ENCODE measurements at places on chromosomes 16 and 17.

GRCh38 chr16:9082422-9082821, 9.0 kb upstream of the HAPSTR1 start:
- no peak for DNase-seq

GRCh38 chr17:8659758-8660410, 29.4 kb upstream of the MYH10 start:
- no peak for DNase-seq

DNA sequence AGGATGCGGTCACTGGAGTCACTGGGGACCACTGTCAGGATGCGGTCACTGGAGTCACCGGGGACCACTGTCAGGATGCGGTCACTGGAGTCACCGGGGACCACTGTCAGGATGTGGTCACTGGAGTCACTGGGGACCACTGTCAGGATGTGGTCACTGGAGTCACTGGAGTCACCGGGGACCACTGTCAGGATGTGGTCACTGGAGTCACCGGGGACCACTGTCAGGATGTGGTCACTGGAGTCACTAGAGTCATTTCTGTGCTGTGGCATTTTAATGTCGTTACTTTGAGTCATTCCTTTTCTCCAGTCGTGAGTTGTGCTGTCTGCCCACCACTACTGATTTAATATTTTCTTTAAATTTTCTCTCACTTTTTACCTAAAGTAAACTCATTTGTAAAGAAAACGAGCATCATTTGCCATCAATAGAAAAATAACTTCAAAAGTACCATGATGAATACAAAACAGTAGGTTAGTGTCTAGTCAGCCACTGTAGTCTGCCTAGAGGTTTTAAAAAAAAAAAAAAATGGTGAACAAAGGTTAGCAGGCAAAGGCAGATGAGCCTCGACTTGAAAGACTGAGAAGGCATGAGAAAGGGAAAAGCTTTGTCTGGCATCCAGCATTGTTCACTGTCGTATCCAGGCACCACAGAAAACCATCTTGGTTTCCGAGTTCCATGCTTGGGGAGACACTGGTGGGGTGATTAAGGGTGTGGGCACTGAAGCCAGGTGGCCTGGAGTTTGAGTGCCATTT, 346.6 kb downstream of the SNX29 start:
- DNase-seq: peak; percentile 37

DNA sequence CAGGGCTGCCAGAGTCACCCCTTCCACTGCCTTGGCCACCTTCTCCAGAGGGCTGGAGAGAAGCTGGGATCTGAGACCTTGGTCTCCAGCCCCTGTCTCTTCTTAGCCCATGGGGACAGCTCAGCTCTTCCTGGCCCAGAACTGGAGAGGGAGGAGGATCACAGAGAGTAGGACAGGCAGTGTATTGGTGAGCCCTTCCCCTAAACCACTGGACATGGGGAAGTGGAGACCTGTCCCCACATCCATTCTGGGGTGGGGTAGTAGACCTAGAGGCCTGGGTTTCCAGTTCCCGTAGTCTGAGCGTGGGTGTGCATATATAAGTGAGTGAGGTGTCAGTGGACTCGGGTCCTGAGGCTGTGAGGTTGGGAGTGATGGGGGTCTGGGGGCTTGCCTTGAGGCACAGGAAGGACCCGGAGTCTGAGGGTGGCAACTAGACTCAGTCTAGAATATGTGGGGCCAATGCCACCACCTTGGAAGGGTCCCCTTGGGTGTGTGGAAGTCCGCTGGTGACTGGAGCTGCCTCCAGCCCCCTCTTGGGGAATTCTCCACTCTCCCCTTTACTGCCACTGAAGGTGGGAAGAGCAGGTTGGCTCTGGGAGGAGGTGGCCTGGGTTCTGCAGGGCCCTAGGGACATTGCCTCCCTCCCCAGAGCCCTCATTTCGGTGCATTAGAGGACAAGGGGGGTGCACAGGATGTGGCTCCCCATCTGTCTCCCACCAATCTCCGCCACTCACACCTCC, 19.9 kb downstream of the GJD3 start:
- DNase-seq: no peak

GRCh38 chr16:80689487-80689886, 114.9 kb downstream of the CDYL2 start:
- DNase-seq: no peak

DNA sequence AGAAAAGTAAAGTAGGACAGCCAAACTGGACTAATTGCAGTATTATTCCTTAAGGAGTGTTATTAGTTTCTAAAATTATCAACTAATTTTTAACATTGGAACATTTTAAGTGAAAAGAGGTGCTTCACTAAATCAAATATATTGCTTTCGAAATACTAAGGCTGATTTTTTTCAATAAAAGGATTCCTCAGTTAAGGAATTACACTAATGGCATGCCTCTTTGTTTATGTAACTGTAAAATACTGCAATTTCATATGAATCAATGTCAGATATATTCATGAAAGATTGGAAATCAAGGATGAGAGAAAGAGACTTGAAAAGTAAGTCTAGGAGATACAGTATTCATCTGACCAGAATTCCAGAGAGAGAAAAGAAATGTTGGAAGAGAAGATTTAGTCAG, 129.8 kb downstream of the TANC2 start:
- no peak for DNase-seq

GRCh38 chr17:7572338-7572587, 7.2 kb upstream of the CD68 start:
- no peak for DNase-seq

DNA sequence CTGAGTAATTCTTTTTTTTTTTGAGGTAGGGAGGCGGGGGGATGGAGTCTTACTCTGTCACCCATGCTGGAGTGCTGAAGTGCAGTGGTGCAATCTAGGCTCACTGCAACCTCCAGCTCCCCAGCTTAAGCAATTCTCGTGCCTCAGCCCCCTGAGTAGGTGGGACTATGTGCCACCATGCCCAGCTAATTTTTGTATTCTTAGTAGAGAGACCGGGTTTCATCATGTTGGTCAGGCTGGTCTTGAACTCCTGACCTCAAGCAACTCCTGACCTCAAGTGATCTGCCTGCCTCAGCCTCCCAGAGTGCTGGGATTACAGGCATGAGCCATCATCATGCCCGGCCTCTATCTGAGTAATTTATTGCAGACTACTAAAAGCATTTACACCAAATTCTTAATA, 19.4 kb downstream of the KPNB1 start:
- no peak for DNase-seq

- DNase-seq: no peak
These were observed 4.7 kb downstream of the CORO7 start for GRCh38 chr16:4411684-4412083.

GRCh38 chr17:27430882-27431491, 25.3 kb upstream of the KSR1 start:
- no peak for DNase-seq

DNA sequence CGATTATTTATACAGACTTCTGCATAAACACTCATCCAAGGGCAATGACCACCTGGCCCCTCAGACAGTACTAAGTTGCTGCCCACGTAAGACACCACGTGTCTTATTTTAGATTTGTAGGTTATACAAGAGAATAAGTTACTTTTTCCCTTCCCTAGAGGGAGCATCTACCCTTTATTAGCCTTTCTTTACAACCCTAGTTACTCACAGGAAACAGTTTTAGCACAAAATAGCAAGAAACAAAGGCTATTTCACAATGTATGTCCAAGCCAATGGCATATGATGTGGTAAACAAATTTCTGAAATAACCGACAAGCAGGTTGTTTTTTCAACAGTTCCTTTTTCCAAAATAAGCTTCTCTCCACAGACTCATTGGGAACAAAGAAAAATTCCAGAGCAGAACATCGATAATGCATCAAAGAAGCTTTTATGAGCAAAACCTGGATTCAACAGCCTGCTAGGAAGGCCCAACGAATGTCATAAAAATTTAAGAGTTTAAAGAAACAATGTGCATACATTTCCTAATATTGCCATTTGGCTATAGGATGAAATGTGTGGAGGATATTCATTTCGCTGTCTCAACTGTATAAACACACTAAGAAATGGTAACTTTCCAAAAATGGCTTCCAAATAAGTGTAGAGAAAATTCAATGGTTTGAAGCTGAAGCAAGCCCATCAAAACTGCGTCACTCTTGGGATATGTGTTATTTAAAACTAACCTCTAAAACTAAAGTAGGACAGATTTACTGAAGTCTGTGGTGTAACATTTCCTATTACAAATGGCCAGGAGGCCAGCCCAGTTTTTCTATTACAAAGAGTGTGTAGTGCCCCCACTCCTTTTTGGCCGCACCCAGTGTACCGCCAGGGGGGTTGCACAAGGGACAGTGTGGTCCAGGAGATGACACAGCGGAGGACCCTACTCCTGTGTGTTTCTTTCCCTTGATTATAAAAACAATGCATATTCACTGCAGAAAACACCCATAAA, 50.4 kb upstream of the ERN1 start:
- DNase-seq: no peak

DNA sequence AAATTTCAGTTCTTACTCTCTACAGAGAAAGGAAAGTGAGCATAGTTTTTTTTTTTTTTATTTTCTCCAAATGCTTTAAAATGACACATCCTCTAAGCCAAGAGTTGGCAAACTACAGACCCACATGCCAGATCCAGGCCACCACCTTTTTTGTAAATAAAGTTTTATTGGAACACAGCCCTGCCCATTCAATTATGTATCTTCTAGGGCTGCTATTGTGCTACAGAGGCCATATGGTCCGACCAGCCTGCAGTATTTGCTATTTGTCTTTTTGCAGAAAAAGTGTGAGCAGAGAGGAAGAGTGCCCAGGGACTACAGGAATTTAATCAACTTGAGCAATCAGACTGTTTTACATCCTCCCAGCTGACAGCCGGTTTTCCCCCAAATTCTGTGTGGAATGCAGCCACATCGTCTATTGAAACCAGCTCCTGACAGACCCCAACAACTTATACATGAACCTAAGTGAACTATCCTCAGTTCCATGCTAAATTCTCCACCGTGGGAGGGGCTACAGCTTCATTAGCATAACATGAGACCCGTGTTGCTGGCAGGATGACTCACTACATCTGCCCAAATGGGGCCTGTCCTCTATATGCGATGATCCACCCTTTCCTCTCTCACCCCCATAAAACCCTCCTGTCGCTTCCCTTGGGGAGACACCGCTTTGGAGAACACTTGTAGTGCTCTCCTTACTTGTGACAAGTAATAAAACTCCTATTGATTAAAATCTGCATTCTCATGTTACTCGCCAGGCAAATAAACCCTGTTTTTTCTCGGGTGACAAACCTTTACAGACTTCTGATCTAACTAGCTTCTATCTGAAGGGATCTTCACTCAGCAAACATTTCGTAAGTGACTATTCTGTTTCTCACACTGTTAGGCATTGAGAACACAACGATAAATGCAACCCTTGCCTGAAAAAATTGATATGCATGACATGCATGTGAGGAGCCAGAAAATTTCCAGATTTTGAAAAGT, 149.4 kb upstream of the HS3ST3A1 start:
- no peak for DNase-seq

- peak; percentile 83 for DNase-seq
These were observed 3.3 kb upstream of the CDK5R1 start for GRCh38 chr17:32483451-32484019.

- no peak for DNase-seq
These were observed 39.0 kb downstream of the MRM1 start for GRCh38 chr17:36640346-36640745.

- no peak for DNase-seq
These were observed 6.3 kb downstream of the CACNG1 start for GRCh38 chr17:67050471-67051154.

GRCh38 chr16:88131256-88131655, 180.0 kb downstream of the BANP start:
- no peak for DNase-seq

- no peak for DNase-seq
These were observed 17.7 kb downstream of the ANKRD11 start for GRCh38 chr16:89472711-89473075.

- DNase-seq: no peak
These were observed 20.1 kb upstream of the HYDIN start for GRCh38 chr16:71250461-71251235.

DNA sequence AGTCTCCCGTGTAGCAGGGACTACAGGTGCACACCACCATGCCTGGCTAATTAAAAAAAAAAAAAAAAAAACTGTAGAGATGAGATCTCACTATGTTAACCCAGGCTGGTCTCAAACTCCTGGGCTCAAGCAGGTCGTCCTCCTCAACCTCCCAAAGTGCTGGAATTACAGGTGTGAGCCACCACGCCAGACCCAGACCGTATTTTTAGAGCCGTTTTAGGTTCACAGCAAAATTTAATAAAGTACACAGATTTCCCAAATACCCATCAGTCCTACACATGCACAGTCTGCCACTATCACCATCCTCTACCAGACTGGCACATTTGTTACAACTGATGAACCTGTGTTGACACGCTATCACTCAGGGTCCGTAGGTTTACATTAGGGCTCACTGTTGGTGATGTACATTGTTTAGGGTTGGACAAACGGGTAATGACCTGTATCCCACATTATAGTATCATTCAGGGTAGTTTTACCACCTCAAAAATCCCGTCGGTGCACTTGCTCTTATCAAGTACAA, 10.4 kb downstream of the HS3ST3B1 start:
- no peak for DNase-seq

DNA sequence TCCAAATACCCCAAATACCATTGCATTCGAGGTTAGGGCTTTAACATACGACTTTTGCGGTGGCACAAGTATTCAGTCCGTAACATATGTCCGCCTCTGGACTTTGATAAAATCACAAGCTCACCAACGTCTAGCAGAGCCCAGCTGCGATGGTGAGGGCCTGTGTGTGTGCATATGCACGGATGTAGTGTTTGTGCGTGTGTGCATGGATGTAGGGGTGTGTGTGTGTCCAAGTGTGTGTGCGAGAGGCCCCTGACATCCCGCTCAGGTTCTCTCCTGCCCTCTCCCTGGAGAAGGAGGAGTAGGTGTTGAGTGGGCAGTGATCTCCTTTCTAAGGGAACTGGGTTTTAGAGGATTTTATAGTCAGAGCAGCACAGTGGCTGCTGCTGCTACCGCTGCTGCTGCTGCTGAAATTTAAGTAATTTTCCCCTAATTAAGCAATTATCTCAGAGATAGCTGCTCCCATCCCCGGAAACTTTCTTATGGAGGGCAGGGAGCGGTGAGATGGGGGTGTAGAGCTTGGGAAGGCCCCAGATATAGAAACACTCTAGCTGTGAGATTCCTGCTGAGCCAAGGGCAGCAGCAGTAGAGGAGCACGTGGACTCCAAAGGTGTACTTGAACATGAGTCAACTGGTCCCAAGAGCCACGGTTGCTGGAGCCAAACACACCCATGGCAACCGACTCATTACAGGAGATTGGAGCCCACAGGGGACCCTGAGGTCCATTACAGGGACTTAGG, 121.7 kb upstream of the SDK2 start:
- no peak for DNase-seq

GRCh38 chr16:88881007-88881615, 14.7 kb upstream of the PABPN1L start:
- DNase-seq: no peak
